Fibroblast of pulmonary artery (primary cell): ENCODE measurements at places on chromosomes 11 and 22.
A peak's percentile ranks its signal among the peaks of the same experiment; 100 is the strongest.

GRCh38 chr11:61429691-61430582 is at the start of the genes CPSF7 and SDHAF2:
CPSF7 (minus strand) TSS chr11:61429975; CDS start chr11:61429235, 740 bp downstream.
SDHAF2 (plus strand) TSS chr11:61430124; CDS start chr11:61430147, 23 bp downstream.
- peak; percentile 95 for DNase-seq

DNA sequence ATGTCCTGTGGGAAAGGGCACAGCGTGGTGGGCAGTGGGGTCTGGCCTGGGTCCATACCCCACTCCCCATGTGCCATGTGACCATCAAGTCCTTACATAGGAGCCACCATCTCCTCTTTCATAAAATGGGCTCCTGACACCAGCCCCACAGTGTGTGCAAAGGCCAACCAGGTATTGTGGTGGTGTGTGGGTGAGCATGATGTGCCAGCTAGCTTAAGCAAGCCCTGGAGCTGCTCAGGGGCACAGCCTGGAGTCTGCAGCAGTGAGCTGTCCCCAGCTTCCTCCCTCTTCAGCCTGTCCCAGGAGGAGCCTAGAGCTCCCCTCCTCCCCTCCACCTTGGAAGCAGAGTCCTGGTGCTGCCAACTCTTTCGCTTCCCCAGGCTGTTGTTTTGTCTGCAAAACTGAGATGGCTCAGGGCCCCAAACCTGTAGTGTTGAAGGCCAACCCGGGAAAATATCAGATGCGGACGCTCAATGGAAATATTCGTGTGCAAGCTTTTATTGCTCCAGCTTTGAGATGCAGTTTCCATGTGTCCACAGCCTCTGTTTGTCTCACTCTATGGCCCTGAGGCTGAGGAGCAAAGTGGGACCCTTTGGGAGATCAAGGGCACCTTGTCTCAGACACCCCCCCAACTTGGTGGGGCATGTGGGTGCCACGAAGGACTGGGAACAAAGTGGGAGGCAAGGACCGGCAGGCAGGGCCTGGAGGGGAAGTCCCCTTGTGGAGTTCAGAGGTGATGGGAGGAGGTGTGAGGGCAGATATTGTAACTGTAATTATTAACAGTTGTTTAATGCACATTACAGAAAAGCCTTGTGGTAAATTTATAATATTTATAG is 92.6 kb downstream of the CTTN start:
- no peak for DNase-seq

GRCh38 chr11:94705419-94705818 is 62.7 kb upstream of the AMOTL1 start:
- no peak for DNase-seq

- no peak for DNase-seq
Observed at GRCh38 chr22:46027211-46028105, 50.5 kb upstream of the WNT7B start.

GRCh38 chr11:61774411-61774810 is 18.0 kb downstream of the TMEM258 start:
- DNase-seq, result no peak

DNA sequence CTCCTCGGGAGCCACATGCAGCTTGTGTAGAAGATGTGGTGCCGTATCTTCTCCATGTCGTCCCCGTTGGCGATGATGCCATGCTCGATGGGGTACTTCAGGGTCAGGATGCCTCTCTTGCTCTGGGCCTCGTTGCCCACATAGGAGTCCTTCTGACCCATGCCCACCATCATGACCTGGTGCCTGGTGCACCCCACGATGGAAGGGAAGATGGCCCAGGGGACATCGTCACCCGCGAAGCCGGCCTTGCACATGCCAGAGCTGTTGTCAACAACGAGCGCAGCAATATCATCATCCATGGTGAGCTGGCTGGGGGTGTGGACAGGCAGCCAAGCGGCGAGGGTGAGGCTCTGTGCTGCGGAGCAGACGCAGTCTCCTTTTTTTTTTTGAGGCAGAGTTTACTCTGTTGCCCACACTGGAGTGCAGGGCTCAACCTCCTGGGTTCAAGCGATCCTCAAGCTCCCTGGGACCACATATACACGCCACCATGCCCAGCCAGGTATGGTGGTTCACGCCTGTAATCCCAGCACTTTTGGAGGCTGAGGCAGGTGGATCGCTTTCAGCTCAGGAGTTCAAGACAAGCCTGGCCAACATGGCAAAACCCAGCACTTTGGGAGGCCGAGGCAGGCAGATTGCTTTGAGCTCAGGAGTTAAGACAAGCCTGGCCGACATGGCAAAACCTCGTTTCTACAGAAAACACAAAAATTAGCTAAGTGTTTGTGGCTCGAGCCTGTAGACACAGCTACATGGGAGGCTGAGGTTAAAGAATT is 17.3 kb upstream of the EP300 start:
- DNase-seq, result no peak
